ENCODE measurements at places on chromosomes 1 and 21. TPM values are rescaled to one million over a fixed set of nuclear protein-coding genes. Genes with fewer than 3 reads are reported as not detected.

PRAMEF7 gene
- total RNA-seq, result not detected

RABGAP1L gene
- 116 TPM for total RNA-seq

GBP1 gene
- total RNA-seq, result 1.2 TPM

TMPRSS15 gene
- total RNA-seq, result not detected

CD101 gene
- 0.82 TPM for total RNA-seq

DNA sequence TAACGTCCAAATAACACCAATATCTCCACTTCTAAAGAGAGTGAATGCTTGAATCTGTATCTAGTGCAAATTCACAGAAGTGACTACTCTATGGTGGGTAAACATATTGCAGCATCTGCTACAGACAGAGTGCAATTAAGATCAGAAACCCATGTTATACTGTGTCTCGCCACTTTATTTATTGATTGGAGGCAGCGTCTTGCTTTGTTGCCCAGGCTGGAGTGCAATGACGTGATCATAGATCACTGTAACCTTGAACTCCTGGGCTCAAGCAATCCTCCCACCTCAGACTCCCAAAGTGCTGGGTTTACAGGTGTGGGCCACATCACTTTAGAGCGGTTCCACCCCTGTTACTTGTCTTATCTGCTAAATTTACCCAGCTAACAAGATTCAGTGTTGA is 57.0 kb downstream of the HLCS start:
- DNase-seq, result no peak

- no peak for DNase-seq
Measured at GRCh38 chr1:69191335-69191734, 376.4 kb upstream of the LRRC7 start.

GRCh38 chr1:74591949-74592348 is 79.5 kb upstream of the LRRC53 start:
- DNase-seq, result no peak

DNA sequence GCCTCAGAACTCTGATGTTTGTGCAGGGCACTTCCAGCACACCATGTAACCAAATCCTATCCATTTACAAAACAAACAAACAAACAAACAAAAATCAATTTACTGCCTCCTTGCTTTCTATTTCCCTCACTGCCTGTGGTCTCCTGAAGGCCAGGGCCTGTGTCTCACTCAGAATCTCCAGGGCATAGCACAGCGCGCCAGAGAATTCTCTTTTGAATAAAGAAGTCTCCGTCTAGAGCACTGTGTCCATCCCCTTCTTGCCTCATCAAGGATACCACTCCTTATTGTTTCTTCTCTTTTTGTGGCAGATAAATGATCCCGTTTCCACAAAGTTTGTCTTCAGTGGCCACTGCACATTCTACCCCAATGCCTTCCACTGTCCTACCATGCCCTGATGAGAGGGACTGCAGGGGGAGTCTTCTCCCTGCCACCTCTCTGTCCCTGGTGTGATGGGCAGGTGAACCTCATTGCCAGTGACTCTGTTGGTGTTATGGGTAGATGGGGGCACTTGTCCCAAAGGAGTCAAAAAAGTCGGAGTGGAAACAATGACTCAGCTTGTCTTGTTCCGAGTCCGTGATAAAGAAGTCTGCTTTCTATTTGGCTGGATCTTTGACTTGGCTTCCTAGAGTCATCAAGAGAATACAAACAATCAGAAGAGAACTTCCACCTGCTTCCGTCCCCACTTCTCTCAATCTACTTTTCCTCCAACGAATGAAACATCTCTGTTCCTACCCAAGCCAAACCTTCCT is 30.0 kb downstream of the XCL2 start:
- no peak for DNase-seq

GRCh38 chr1:206930210-206930798 is 8.6 kb upstream of the FCMR start:
- no peak for DNase-seq

DNA sequence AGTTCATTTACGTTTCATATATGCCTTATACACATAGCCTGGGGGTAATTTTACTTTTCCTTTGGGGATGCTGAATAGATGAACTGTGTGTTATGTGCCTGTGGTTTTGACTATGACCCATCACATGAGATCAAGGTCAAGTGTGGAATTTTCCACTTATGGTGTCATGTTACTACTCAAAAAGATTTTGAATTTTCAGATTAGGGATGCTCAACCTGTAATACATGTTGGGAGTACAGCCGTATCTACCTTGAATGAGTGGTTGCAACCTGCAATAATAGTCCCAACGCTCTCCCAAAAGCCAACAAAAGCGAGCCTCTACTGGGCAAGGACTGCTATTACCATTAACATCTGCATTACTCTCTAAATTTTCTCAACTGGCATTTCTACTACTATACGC is 68.5 kb upstream of the SDC3 start:
- DNase-seq, result no peak

GRCh38 chr1:220320709-220321108 is 48.5 kb upstream of the RAB3GAP2 start:
- DNase-seq, result no peak
